ENCODE measurements at places on chromosomes 1 and 21. TPM values are rescaled to one million over a fixed set of nuclear protein-coding genes. Genes with fewer than 3 reads are reported as not detected.

CNIH4 gene
- 37.0 TPM for total RNA-seq

FCRL2 gene
- total RNA-seq: not detected

ETV3L gene
- total RNA-seq: not detected

FCRL5 gene
- total RNA-seq: not detected

TRIM58 gene
- 0.79 TPM for total RNA-seq

GJA4 gene
- not detected for total RNA-seq

ARMH1 gene
- 47.4 TPM for total RNA-seq

PRR9 gene
- total RNA-seq: not detected

TOR1AIP2 gene
- 49.2 TPM for total RNA-seq

TMEM54 gene
- not detected for total RNA-seq

WDR64 gene
- total RNA-seq: 0.21 TPM

LY9 gene
- total RNA-seq: 49.0 TPM

OR2L3 gene
- not detected for total RNA-seq

KRTAP20-1 gene
- not detected for total RNA-seq

SMPDL3B gene
- total RNA-seq: 0.20 TPM

TNFSF4 gene
- 2.2 TPM for total RNA-seq

MTHFR gene
- 23.8 TPM for total RNA-seq

RSPH1 gene
- not detected for total RNA-seq

GORAB gene
- 13.0 TPM for total RNA-seq

REG4 gene
- total RNA-seq: 0.62 TPM

HMCN1 gene
- total RNA-seq: 0.07 TPM

RBM11 gene
- 1.6 TPM for total RNA-seq

SLC44A5 gene
- total RNA-seq: not detected

GIPC2 gene
- 0.08 TPM for total RNA-seq

FAM167B gene
- total RNA-seq: 0.58 TPM

CFHR1 gene
- total RNA-seq: not detected

CFHR2 gene
- not detected for total RNA-seq

NBPF10 gene
- 2.7 TPM for total RNA-seq

UMODL1 gene
- total RNA-seq: 0.10 TPM

F3 gene
- not detected for total RNA-seq

TTC22 gene
- 9.9 TPM for total RNA-seq

TGFB2 gene
- total RNA-seq: not detected

ALG6 gene
- total RNA-seq: 28.9 TPM
